Caco-2 (cell line): ENCODE measurements at places on chromosomes 4 and X. TPM values are rescaled to one million over a fixed set of nuclear protein-coding genes. Genes with fewer than 3 reads are reported as not detected.

The BLOC1S4 gene
- 16.6 and 17.2 TPM in 2 replicates for total RNA-seq

The GC gene
- not detected in 2 replicates for total RNA-seq

DNA sequence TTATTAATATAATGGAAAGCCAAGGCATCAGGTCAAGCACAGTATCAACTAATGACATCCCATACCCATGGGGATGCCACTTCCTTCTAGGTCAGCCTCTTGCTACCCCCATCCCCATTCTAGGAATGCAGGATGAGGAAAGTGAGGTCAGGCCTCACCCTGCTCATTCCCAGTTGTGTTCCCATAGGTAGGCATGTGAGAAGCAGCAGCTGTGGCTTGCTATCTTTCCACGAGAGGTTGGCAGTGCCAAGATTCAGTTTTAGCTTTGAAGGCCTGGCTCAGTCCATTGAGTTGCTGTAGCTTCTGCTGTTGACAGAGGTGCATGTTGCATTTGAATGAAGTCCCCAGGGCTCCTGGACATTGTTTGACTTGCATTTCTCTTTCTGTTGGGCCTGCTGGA is 15.5 kb downstream of the LONRF3 start:
- DNase-seq, result no peak
- no peaks in the 10 kb centered on the region for H3K36me3 ChIP-seq
- no peak overlapping the region for H3K27ac ChIP-seq
- no peak overlapping the region for H3K4me3 ChIP-seq

DNA sequence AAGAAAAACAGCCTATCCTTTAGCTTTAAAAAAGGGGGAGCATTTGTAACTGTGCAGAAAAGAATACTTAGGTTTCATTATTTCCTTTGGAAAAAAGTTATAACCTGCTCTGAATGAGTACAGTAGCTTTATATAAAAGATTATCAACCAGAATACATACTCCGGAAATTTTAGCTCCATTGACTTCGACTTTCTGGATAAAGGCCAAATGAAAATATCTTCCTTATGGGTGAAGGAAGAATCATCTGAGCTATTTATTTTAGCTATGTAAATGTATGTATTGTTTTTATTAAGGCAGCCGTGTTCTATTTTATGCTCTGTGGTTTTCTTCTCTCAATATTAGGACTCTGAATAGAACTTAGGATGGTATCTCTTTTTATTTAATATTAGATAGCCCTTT is 69.0 kb upstream of the ETNPPL start:
- no peaks in the 10 kb centered on the region for H3K27me3 ChIP-seq
- no peak overlapping the region for H3K27ac ChIP-seq
- DNase-seq, result no peak

GRCh38 chrX:23981711-23982110 is 45.3 kb downstream of the KLHL15 start:
- no peak for DNase-seq
- H3K4me3 ChIP-seq, result no peak overlapping the region
- H3K27ac ChIP-seq, result no peak overlapping the region
- H3K27me3 ChIP-seq, result no peaks in the 10 kb centered on the region

GRCh38 chr4:170080496-170080895 is 9.3 kb downstream of the AADAT start:
- no peaks in the 10 kb centered on the region for H3K36me3 ChIP-seq
- H3K27me3 ChIP-seq, result no peaks in the 10 kb centered on the region
- no peak overlapping the region for H3K4me3 ChIP-seq
- H3K4me1 ChIP-seq, result no peaks in the 10 kb centered on the region
